Esophagus muscularis mucosa (tissue), 4 donors: ENCODE measurements at places on chromosomes 4 and X. TPM values are rescaled to one million over a fixed set of nuclear protein-coding genes. Genes with fewer than 3 reads are reported as not detected.

SPON2 gene
- 72.7 TPM for total RNA-seq

MMAA gene
- 3.4 TPM for total RNA-seq

GPR173 gene
- 0.83 TPM for total RNA-seq

P2RY8 gene
- total RNA-seq: 0.63 TPM

MAGEC1 gene
- not detected for total RNA-seq

CC2D2A gene
- 59.7 TPM for total RNA-seq

PAGE2 gene
- not detected for total RNA-seq

PRPS1 gene
- 36.0 TPM for total RNA-seq

DCUN1D4 gene
- 44.3 TPM for total RNA-seq

SPACA5 gene
- not detected for total RNA-seq

FGF16 gene
- 0.40 TPM for total RNA-seq

TMEM271 gene
- total RNA-seq: 0.19 TPM

SULT1B1 gene
- 0.42 TPM for total RNA-seq

DNA sequence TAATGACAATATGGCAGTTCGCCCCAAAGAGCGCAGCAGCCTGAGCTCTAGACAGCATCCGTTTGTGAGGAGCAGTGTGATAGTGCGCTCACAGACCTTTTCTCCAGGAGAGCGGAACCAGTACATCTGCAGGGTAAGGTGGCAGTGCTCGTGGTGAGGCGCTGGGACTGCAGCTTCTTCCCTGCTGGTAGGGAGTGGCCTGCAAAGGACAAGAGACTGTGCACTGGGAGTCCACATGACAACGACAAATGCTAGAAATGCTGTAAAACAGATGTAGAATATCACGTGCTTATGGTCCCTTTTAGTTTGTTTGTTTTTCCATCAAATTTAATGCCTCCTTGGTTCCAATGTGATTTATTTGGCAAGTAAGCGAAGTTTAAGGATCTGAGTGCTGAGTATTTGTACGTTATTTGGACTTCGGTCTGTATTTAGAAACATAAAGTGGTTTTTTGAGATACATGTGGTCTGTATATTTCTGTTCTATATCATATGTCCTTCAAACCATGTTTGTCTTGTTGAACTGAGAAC lies 35.8 kb downstream of the CLDN22 start:
- DNase-seq: no peak

DNA sequence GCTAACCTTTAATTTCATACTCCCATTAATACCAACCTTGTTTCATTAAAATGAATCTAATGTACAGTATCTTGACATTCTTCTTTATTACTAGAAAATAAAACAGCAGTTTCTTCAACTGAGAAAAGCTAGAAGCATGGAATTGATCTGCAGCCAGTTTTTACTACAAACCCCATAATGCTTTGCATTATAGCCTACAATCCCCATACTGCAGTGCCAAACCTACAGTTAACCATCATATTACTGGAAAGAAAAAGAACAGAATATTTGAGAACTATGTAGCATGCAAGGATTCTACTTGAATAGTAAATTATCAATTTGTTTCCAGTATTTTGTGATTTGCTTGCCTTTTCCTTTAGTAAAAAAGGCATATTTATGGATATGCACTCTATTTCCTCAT lies 3.2 kb upstream of the IL1RAPL1 start:
- no peak for DNase-seq

DNA sequence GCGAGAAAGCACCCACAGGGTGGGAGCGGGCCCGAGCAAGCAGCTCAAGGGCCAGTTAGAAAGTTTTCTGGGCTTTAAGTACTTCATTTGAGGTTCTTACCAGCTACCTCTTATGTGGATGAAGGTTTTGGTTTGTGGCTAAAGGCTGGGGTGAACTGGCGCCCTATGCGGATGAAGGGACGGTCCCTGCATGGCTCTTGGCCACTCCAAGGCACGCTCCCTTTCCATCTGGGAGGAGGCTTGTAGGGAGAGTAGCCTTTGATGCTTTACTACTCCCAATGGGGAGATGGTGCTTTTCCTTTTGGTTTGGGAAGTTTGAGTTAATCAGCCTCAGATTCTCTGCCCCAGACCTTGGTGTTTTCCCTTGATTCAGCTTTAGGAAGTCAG lies 17.7 kb downstream of the MRFAP1 start:
- DNase-seq: no peak

GRCh38 chr4:138247643-138248042 lies 5.5 kb upstream of the SLC7A11 start:
- DNase-seq: no peak

- no peak for DNase-seq
These were observed 421.3 kb downstream of the BCOR start for GRCh38 chrX:39676434-39676833.

GRCh38 chr4:177393236-177393635 lies 49.0 kb downstream of the AGA start:
- no peak for DNase-seq

GRCh38 chr4:8373973-8374545 lies 66.5 kb downstream of the ACOX3 start:
- no peak for DNase-seq

- no peak for DNase-seq
These were observed 10.5 kb upstream of the TBC1D19 start for GRCh38 chr4:26573389-26573794.

DNA sequence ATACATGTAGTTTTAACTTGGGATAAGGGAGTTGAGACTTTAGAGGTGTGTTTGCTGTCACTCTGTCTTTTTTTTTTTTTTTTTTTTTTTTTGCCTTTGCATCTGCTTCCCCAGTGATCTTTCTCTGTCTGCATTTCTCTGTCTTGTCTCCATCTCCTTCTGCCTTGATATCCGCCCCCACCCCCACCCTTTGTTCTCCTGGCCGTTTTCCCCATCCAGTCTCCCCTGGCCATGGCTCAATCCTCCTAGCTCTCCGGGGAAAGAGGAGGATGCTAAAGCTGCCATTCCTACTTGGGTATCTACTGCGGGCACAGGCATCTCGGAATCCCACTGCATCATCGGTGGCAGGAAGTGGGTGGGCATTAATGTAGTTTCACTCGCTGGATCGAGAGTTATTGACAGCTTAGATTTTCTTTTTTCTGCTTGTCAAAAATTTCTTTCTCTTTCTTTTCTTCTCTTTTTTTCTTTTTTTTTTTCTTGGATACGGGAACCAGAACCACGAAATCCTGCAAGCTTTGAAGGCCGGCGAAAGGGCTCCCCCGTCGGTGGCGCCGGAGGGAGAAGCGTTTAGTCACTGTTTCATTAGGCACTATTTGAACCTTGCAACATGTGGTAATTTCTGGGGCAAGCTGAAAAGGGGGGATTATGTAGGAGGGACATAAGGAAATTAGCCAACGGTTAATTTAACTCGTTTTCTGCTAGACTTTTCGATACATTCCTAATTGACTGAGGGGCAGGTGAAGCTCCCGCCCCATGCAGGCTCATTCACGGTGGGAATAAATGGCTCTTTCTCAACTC lies 8.2 kb downstream of the GSX2 start:
- no peak for DNase-seq

DNA sequence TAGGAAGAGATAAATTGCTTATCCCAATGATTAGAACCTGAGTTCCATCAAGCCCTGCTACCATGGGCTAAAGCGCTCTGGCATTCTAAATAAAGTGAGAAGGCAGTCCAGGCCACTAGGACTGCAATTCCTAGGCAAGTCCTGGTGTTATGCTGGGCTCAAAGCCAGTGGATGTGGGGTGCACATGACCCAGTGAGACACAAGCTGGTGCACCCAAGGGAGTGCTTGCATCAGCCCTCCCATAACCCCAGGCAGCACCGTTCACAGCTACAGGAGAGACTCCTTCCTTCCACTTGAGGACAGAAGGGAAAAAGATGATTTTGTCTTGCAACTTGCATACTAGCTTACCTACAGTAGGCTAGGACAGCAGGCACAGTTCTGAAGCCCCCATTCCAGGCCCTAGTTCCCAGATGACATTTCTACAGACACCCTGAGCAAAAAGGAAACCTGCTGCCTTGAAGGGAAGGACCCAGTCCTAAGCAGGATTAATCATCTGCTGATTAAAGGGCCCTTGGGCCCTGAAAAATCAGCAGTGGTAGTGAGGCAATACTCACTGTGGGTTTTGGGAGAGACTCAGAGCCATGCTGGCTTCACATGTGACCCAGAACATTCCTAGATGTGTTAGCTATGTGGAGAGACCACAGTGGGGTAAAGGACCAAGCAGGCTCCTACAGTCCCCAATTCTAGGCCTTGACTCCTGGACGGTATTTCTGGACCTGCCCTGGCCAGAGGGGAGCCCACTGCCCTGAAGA lies 77.8 kb downstream of the KLHL13 start:
- DNase-seq: no peak

DNA sequence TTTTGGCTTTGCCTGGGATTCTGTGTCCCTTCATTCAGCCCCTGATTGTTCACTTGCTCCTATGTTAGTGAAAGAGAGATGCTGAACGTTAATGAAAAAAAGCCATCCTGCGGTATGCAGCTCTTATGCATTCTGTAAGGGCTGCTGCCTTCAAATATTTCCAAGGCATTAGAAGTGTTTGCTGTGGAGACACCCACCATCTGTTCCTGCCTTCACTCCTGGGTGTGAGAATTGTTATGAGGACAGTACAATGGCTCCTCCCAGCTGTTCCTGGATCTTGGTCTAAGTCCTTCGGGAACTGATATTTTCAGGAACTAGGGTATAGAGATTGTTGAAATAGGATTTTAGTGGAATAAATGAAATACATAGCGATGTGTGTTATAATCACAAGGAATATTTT lies 427.1 kb upstream of the FAM47C start:
- DNase-seq: no peak

- no peak for DNase-seq
These were observed 917.1 kb downstream of the RAPGEF2 start for GRCh38 chr4:160019936-160020335.

DNA sequence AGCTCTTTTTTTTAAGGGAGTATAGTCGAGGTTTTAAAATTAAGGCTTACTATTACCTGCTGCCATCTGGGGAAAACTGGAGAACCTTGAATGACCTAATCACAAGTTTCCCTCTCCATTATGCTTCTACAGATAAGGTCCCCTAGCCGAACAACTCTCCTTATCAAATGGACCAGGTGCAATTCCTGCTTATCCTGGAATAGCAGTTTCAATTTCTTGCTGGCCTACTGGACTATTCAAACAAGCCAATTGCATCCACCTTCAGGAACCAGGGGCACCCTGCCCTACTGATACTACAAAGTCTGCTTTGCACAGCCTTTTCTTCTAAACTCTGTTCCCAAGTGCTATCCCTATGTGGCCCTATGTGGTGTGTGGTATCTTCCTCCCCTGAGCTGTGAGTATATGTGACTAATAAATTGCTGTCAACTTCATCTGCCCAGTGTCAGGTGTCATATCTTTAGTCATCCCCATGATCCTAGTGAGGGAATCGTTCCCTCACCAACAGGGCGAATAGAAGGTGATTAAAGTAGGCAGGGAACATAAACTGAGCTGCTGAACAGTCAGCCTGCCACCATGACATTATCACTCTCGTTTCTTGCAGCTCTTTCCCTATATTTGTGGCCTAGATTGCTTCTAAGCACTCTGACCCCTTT lies 128.5 kb downstream of the ATG4A start:
- no peak for DNase-seq

- DNase-seq: no peak
These were observed 37.9 kb upstream of the MXD4 start for GRCh38 chr4:2299794-2300193.

DNA sequence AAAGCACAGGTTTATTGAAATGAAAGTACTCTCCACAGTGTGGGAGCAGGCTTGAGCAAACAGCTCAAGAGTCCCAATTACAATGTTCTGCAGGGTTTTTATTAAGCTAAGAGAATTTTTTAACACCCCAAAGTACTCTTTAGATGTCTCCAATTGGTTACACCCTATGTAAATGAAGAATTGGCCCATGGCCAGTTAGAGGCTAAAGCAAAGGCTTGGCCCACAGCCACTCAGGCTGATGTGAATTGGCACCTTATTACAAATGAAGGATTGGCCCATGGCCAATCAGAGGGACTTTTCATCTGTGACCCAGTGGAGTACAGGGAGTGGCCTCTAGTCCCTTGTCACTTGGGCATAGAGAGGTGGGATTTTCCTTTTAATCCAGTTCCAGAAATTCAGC lies 30.1 kb upstream of the IQCM start:
- DNase-seq: no peak

GRCh38 chr4:73311428-73311827 lies 52.8 kb upstream of the ANKRD17 start:
- no peak for DNase-seq

DNA sequence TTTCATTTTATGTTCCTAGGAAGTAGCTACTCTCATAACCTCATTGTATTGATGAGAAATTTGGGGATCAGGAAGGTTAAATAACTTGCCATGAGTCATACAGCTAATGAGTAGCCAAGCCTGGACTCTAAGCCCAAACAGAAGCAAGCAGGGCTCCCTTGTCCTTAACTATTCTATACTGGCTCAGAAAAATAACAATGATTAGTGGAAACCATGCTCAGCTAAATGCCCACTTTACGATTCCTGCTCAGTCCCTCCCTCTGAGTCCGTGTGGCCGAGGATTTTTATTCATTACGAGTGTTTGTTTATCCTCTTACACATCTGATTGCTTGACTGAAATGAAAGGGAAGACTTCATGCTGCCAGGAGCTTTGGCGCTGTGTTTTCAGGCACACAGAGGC lies 100.9 kb downstream of the SLC34A2 start:
- no peak for DNase-seq

GRCh38 chr4:146283758-146284651 lies 69.7 kb downstream of the REELD1 start:
- no peak for DNase-seq

GRCh38 chr4:52877694-52878093 lies 15.6 kb downstream of the RASL11B start:
- DNase-seq: no peak

DNA sequence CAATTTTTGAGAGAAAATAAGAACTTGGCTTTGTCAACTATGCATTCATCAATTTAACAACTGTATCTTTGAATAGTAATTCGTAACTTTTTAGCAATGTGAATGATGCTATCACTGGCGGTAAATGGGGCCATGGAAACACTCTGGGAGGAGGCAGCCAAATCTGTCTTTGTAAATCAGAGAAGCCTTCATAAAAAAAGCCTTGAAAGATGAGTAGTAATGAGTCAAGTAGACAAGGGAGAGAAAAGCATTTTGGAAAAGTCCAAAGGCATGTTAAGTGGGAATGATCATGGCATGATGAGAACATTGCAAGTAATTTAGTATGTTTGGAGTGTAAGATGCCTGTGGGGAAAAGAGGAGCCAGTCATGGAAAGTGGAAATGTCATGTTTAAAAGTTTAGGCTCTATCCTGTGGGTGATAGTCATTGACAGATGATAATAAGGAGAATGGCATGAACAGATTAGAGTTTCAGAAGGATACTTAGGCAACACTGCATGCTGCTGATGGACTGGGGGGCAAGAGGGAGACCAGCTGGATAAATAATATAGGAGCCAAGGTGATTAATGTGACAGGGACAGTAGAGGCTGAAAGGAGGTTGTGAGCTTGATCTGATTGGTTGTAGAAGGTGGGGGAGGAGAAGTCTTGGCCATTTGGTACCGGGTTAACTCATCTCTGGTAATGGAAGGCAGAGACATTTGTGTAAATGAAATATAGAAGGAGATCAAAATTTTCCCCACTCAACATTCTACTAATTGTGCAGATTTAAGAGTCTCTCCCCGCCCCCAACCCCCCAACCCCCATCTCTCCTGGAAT lies 16.3 kb downstream of the SPRY1 start:
- DNase-seq: no peak
